Osteoblast (primary cell): ENCODE measurements at places on chromosomes 1 and 21. TPM values are rescaled to one million over a fixed set of nuclear protein-coding genes. Genes with fewer than 3 reads are reported as not detected.

GRCh38 chr1:42817440-42817767 is 207 bp upstream of the SVBP start:
- DNase-seq, result no peak
- peaks cover 17% of the 10 kb centered on the region for H3K4me1 ChIP-seq
- H3K27ac ChIP-seq, result no peak overlapping the region
- no peaks in the 10 kb centered on the region for H3K27me3 ChIP-seq
- H3K4me3 ChIP-seq, result peak overlapping the region; percentile 91
- H3K36me3 ChIP-seq, result no peaks in the 10 kb centered on the region

FMO5 gene
- 2.7 and 3.6 TPM in 2 replicates for total RNA-seq

- no peaks in the 10 kb centered on the region for H3K27me3 ChIP-seq
- H3K4me3 ChIP-seq, result no peak overlapping the region
- DNase-seq, result no peak
- H3K4me1 ChIP-seq, result peaks cover 4% of the 10 kb centered on the region
- H3K36me3 ChIP-seq, result no peaks in the 10 kb centered on the region
Observed at GRCh38 chr1:202856014-202856413, 32.9 kb downstream of the RABIF start.

GRCh38 chr1:153919876-153920852 is 2.6 kb downstream of the GATAD2B start:
- H3K4me1 ChIP-seq, result peaks cover 29% of the 10 kb centered on the region
- H3K27me3 ChIP-seq, result no peaks in the 10 kb centered on the region
- no peak overlapping the region for H3K4me3 ChIP-seq
- H3K27ac ChIP-seq, result no peak overlapping the region
- peak; percentile 70 for DNase-seq

RSPO1 gene
- total RNA-seq, result 0.36 TPM in 1 of 2 replicates, not detected in the other

DNA sequence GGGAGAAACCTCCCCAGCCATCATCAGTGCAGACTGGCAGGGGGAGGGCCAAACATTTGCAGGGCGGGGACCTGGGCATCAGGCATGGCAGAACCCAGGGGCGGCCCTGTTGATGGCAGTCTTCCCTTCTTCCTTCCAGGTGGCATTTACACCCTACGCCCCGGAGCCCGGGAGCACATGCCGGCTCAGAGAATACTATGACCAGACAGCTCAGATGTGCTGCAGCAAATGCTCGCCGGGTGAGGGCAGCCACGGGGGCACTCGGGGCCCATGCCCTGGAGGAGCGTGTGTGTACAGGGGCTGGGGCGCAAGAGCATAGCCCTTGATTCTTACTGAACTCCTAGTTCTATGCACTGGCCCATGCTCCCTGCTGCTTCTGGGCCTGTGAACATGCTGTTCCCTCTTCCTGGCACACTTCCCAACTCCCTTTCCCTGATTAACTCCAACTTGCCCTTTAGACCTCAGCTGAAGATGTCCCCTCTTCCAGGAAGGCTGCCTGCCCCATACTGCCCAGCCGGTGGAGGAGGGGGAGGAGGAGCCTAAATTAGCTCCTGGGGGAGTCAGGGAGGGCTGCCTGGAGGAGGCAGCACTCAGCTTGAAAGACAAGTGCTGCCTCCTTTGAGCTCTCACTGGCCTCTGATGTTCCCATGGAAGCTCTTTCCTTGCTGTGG is 22.0 kb downstream of the TNFRSF1B start:
- H3K4me3 ChIP-seq, result no peak overlapping the region
- peaks cover 20% of the 10 kb centered on the region for H3K4me1 ChIP-seq
- DNase-seq, result no peak
- peaks cover 5% of the 10 kb centered on the region for H3K36me3 ChIP-seq
- no peak overlapping the region for H3K27ac ChIP-seq
- no peaks in the 10 kb centered on the region for H3K27me3 ChIP-seq

OR2T33 gene
- total RNA-seq, result not detected in 2 replicates

- H3K27me3 ChIP-seq, result no peaks in the 10 kb centered on the region
- no peak overlapping the region for H3K4me3 ChIP-seq
- H3K36me3 ChIP-seq, result no peaks in the 10 kb centered on the region
- no peak for DNase-seq
- peaks cover 11% of the 10 kb centered on the region for H3K4me1 ChIP-seq
Observed at GRCh38 chr1:43232482-43232881, 37.3 kb upstream of the TMEM125 start.

- no peaks in the 10 kb centered on the region for H3K27me3 ChIP-seq
- no peak overlapping the region for H3K27ac ChIP-seq
- H3K36me3 ChIP-seq, result no peaks in the 10 kb centered on the region
- H3K4me1 ChIP-seq, result peaks cover under 1% of the 10 kb centered on the region
- H3K4me3 ChIP-seq, result no peak overlapping the region
Observed at GRCh38 chr1:40399984-40400704, 26.6 kb downstream of the SMAP2 start.

PGLYRP4 gene
- not detected in 2 replicates for total RNA-seq

LMX1A gene
- not detected in 2 replicates for total RNA-seq

DNA sequence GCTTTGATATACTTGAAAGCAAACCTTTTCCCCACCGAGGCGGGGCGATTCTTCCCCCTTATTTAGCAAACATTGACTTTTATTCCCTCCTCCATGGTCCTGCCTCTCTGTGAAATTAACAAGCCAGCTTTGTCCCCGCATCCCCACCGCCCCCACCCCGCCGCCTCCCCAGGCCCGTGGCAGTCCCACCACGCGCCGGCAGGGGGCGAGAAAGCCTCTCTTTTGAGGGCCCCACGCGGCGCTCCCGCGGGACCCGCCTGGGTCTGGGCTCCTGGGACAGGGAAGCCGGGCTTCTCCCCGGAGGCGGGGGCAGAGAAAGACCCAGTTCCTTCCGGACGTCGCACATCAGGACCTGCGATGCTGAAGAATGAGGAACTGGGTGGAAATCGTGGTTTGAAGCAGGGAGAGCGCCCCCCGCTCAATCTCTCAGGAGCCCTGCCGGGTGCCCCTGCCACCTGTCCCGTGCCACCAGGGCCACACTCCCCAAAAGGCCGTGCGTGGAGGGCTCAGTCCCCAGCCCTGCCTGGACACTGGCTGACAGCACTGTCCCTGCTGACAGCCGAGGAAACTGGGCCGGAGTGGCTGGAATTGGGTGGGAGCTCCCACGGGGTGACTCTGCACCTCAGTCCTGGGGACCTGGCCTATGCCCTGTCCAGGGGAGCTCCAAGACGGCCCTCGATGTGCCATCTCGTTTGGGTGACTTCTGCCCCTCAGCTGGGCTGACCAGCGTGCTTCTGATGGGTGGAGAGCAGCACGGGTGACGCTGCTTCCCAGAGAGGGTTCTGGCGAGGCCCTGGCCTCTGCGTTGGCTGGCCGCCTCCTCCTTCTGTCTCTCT is 8.6 kb upstream of the ACTRT2 start:
- H3K27ac ChIP-seq, result no peak overlapping the region
- H3K27me3 ChIP-seq, result no peaks in the 10 kb centered on the region
- no peaks in the 10 kb centered on the region for H3K4me1 ChIP-seq
- no peaks in the 10 kb centered on the region for H3K36me3 ChIP-seq
- H3K4me3 ChIP-seq, result peak overlapping the region; percentile 39

DNA sequence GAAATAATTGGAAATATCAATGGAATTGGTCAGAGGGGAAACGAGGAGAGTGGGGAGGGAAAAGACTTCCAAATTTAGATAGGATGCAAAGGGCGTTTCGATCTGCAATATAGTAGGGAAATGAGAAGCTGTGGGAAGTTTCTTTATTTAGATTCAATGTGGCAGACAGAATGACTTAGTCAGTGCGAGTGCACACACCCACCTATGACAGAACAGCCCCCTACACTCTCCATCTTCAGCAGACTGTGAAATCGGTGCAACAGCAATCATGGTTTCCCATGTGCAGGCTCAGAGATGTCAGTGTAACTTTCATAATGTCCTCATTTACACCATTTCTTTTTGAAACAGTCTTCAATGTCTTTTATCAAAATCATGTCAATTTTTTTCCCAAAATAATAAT is 46.0 kb downstream of the DIP2A start:
- DNase-seq, result no peak
- H3K27ac ChIP-seq, result no peak overlapping the region

- H3K4me3 ChIP-seq, result no peak overlapping the region
- H3K27me3 ChIP-seq, result peaks cover 90% of the 10 kb centered on the region
- H3K36me3 ChIP-seq, result no peaks in the 10 kb centered on the region
- peak; percentile 69 for DNase-seq
- no peaks in the 10 kb centered on the region for H3K4me1 ChIP-seq
- no peak overlapping the region for H3K27ac ChIP-seq
Observed at GRCh38 chr1:202709276-202710041, 795 bp downstream of the SYT2 start.

CRP gene
- total RNA-seq, result not detected in 2 replicates

HMGCL gene
- total RNA-seq, result 36.5 and 39.8 TPM in 2 replicates

GRCh38 chr1:231933711-231934626 is 307.4 kb downstream of the DISC1 start:
- no peak overlapping the region for H3K27ac ChIP-seq
- no peaks in the 10 kb centered on the region for H3K27me3 ChIP-seq
- peaks cover 6% of the 10 kb centered on the region for H3K4me1 ChIP-seq
- no peak for DNase-seq

GRCh38 chr1:6783936-6784559 is 1.2 kb upstream of the CAMTA1 start:
- DNase-seq, result no peak
- peaks cover 15% of the 10 kb centered on the region for H3K4me1 ChIP-seq
- H3K4me3 ChIP-seq, result peak overlapping the region; percentile 85
- no peaks in the 10 kb centered on the region for H3K36me3 ChIP-seq

ACTL8 gene
- total RNA-seq, result not detected in 2 replicates

GRCh38 chr1:157448636-157449035 is 103.7 kb downstream of the FCRL5 start:
- H3K36me3 ChIP-seq, result no peaks in the 10 kb centered on the region
- no peak overlapping the region for H3K4me3 ChIP-seq
- no peaks in the 10 kb centered on the region for H3K4me1 ChIP-seq
- DNase-seq, result no peak

DNA sequence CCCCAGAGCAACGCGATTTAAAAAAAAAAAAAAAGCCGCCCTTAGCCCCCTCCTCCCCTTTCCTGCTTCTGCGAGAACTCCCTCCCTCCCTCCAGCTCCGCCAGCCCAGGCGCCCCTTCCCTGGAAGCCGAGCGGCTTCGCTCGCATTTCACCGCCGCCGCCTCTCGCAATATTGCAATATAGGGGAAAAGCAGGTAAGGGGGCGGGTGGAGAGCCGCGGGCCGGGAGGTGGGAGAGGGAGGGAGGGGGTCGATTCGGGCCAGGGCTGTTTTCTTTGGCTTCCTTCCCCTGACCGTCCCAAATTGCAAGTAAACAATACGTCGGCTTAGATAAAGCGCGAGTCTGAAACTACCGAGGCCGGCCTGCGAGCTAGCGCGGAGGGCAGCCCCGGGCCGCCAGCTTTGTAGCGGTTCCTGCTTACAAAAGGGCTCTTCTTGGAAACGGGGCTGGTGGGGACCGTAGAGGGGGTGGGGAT is 408 bp downstream of the LMO4 start:
- peaks cover 30% of the 10 kb centered on the region for H3K4me1 ChIP-seq
- H3K27me3 ChIP-seq, result no peaks in the 10 kb centered on the region
- peak; percentile 89 for DNase-seq
- H3K27ac ChIP-seq, result peak overlapping the region; percentile 62

- H3K27me3 ChIP-seq, result no peaks in the 10 kb centered on the region
- H3K4me3 ChIP-seq, result no peak overlapping the region
- DNase-seq, result no peak
- peak overlapping the region; percentile 47 for H3K27ac ChIP-seq
Observed at GRCh38 chr1:179121159-179121938, 39.5 kb downstream of the TOR3A start.

ABCB10 gene
- 12.4 and 13.4 TPM in 2 replicates for total RNA-seq

AKR7A3 gene
- total RNA-seq, result 0.72 and 1.2 TPM in 2 replicates
